LNCaP clone FGC (cell line): ENCODE measurements at places on chromosomes 5 and 9.
A peak's percentile ranks its signal among the peaks of the same experiment; 100 is the strongest.

GRCh38 chr9:136533775-136534157, 12.1 kb downstream of the NOTCH1 start:
- no peak for DNase-seq

DNA sequence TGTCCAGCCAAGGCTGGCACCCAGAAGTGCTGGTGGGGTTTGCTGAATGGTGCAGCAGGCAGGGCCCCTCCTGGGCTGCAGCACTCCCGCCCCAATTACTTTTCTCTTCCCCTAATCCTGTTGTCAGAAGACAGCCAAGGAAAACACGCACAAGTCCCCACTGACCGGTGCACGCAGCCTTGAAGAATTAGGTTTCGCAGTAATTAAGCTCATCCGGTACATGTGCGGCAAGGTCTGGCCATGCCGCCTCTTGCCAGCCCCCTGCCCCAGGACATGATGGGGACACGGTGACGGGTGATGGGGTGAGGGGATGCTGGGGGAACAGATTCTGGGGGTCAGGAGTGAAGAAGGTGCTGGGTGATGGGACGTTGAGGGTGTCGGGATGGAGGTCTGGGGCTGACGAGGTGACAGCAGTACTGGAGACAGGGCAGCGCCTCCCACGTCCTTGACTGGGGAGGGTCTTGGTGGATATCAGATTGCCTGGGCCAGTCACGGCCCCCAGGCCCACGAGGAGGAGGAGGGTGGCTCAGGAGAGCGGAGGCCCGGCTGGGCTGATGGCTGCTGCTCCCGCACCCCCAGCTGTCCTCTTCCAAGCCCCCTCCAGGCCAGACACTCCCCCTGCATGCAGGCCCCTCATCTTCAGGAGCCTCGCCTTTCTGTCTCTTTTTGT, 34.9 kb downstream of the BARX1 start:
- DNase-seq, result no peak

GRCh38 chr5:66960369-66961137, 236.0 kb downstream of the CD180 start:
- no peak for DNase-seq

DNA sequence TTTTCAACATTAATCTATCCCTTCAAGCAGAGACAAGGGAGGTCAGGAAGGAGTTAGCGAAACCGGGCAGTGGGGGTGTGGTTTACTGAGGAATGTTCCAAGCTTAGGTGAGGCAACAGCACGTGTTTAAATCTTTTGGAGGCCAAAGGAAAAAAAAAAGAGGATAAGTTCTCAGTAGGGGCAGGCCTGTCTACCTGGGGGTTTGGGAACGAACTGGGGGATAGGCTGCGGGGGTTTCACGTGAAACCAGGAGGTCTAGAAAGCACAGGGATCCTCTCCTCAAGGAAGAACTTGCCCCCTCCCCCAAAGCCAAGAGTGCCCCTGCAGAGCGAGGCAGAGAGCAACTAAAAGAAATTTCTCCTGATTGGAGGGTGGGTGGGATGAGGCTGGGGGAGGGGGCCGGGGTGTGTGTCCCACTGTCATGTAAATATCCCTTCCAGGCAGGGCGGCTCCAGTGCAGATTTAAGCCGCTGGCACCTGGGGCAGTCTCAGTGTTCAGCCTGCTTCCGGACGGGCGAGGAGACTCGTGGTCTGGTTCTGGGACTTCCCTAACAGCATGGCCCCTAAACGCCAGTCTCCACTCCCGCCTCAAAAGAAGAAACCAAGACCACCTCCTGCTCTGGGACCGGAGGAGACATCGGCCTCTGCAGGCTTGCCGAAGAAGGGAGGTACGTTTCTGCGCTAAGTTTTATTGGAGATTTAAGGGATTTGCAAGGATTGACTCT, 5.5 kb upstream of the SET start:
- no peak for DNase-seq

- DNase-seq, result peak; percentile 47
Measured at GRCh38 chr9:70049672-70050271, 6.1 kb downstream of the MAMDC2 start.

DNA sequence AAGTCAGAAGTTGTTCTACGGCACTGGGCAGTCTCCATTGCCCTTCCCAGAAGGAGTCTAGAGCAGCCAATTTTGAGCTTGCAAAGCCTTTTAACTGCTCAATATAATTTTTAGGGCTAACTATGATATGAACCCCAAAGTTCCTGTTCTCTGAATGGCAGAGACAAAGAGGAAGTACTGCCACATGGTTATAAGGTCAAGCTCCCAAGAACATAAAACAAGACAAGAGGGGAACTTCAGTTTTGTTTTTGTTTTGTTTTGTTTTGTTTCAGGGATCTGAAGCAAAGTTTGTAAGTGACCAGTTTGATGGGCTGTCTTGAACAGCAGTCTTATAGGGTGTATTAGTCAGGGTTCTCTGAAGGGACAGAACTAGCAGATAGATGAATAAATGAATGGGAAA, 11.9 kb upstream of the SMC2 start:
- no peak for DNase-seq
